ENCODE measurements at places on chromosomes 4 and X.

DNA sequence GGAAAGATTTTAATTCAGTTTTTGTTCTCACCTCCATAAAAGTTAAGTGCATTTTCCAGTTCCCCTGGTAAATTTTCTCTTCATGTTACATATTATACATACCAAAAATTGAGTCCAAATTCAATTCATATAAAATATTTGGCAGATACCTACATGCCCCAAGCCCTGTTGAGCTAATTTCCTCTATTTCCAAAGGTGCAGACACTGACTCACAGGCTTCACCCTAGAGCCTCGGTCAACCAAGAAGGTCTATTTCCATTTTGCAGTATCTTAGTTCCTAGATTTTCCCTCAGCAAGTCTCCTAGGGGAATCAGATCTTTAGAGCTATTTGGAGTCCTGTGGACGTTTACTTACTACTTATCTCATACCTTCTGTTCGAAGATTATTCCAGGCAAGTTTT is 174.4 kb downstream of the TSPAN5 start:
- no peak for DNase-seq

DNA sequence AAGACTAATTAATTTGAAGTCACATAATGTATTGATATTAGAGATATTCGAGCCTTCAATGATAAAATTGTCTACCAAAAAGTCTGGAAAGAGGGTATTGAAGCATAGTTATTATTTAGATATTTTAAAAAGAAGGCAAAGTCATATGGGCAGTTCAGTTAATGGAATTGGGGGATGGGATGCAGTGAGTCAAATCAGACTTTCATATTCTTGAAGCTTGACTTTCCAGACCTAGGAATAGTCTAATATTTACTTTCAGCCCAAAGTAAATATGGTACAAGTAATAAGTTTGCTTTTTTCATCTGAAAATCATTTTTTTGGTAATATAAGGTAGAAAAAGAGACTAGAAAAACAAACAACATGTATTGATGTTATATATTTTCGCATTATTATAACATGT is 2017.8 kb downstream of the C4orf33 start:
- no peak for DNase-seq

DNA sequence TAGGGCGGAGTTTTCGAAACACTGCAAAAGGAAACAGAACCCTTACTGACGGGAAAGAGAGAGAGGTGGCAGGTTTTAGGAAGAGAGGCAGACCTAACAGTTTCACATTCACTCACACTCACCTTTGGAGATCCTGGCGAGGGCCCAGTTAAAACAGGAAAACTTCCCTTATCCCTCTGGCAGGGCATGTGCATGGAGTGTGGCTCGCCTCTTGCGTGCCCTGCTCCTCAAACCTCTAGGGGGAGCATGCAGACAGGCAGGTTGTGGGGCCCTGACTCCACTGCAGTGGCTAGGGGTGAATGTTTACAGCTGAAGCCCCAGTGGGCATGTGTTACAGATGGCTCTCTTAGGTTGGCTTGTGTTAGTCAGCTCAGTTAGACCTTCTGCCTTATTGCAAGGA is 451.5 kb downstream of the UBE2NL start:
- no peak for DNase-seq

GRCh38 chr4:141705747-141706377 is 69.5 kb downstream of the IL15 start:
- no peak for DNase-seq

DNA sequence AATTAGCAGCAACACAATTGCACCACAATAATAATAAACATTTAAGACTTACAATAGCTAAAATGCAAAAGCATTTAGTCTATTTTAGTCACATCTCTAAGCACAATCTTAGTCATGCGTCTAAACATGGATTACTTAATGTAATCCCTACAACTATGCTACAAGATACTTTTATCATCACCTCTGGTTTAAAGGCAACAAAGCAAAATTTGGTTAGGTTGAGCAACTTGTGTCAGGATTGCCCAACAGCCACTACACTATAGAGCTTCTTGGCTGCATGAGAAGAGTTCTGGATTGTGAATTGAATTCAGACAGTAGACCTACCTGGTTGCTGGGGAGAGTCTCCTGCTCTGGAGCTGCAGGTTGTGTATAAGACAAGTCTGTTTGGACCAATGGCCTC is 146.5 kb upstream of the PUDP start:
- no peak for DNase-seq

- no peak for DNase-seq
These were observed 81.9 kb downstream of the HCCS start for GRCh38 chrX:11193035-11193469.

DNA sequence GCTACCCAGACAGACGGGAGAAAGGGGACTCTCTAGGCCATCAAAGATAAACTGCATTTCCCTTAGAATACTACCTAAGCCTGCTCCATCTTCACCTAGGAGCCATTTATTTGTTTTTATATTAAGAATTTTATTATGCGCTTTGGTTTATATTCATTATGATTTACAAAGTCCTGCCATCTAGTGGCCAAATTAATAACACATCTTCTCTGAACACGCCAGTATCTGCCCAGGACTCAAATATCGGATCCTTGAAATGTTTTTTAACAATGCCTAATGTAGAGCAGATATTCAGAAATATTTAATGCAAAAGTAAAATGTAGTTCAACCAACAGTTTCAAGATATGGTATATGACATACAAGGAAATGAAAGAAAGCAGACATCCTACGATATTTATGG is 20.8 kb upstream of the PRPS2 start:
- no peak for DNase-seq

DNA sequence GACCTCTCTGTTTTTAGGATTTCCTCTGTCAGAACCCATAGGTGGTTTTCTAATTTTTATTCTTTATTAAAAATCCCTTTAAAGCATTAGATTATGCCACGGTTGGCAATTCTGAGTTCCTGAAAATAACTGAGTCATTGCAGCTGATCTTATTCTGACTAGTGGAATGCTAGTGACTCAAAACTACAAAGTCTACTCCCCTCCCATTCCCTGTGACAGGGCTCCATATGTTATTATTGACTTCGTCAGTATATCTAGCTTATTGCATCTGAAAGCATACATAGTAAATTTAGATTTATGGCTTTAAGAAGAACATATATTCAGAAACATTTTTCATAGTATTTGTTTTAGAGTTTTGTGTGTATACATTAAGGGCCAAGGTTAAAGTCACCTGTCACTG is 38.5 kb downstream of the HERC3 start:
- no peak for DNase-seq

GRCh38 chrX:953879-954482 is 258.5 kb downstream of the CRLF2 start:
- no peak for DNase-seq

DNA sequence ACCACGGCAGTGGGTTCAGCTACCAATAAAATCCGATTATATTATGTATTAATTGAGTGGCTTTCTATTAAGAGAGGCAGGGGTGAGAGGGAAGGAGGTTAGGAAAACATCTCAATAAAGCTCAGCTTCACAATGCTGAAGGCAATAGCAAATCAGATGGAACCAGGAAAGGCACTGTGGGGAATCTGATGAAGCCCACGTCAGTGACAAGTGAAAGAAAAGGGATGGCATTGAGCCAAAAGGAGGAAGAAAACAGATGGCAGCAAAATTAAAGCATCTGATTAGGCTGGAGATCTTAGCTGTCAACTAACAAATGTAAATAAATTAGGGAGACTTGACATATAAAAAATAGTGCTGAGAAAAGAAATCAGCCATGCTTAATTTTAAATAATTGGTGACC is 180.9 kb downstream of the RASL11B start:
- DNase-seq = no peak

- no peak for DNase-seq
These were observed 17.1 kb downstream of the GPR34 start for GRCh38 chrX:41705680-41706374.

GRCh38 chr4:1235381-1236102 is 13.4 kb downstream of the CTBP1 start:
- no peak for DNase-seq

DNA sequence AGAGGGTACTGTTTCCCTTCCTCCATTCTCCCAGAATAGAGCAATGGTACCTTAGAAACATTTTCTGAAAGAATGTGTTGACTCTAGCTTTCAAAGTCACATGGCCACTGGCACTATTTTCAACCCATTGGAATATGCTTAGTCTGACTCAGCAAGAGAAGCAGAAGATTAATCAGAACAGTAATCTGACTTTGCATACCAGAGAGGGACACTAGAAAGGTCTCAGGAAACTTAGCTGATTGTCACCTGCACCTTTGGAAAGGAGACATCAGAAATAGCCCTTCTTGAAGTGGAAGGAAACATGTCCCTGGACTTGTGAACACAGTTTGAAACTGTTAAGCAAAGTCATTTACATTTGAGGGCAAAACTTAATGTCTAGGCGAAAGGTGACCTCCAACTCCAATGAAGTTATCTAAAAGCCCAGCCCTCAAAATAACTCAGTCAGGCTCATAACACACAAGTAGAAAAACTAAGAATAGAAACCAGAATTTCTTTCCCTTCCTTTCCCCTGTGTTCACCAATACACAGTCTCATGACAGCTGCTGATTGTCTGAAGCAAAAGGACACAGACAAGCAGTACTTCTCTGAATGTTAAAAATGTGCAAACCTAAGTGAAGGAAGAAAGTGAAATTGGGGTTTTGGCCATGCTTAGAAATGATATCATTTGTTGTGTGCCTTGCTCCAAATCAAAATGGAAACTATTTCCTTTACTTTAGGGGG is 270.8 kb downstream of the GRIA3 start:
- no peak for DNase-seq

DNA sequence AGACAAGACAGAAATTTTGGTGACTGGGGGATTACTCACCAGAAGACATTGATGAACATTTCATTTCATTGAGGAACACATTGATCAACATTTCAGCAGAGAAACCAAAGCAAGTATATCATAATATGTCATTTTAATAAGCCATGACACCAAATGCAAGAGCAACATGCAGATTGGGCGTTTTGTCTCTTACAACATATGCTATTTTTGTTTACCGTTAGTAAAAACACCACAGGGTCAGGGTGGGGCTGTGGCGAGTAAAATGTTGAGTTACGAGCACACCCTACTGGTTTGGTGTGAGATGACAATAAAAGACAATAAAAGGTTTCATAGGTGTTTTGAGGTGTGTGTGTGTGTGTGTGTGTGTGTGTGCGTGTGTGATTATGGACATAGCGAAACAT is 294.5 kb downstream of the PDGFC start:
- DNase-seq = no peak

DNA sequence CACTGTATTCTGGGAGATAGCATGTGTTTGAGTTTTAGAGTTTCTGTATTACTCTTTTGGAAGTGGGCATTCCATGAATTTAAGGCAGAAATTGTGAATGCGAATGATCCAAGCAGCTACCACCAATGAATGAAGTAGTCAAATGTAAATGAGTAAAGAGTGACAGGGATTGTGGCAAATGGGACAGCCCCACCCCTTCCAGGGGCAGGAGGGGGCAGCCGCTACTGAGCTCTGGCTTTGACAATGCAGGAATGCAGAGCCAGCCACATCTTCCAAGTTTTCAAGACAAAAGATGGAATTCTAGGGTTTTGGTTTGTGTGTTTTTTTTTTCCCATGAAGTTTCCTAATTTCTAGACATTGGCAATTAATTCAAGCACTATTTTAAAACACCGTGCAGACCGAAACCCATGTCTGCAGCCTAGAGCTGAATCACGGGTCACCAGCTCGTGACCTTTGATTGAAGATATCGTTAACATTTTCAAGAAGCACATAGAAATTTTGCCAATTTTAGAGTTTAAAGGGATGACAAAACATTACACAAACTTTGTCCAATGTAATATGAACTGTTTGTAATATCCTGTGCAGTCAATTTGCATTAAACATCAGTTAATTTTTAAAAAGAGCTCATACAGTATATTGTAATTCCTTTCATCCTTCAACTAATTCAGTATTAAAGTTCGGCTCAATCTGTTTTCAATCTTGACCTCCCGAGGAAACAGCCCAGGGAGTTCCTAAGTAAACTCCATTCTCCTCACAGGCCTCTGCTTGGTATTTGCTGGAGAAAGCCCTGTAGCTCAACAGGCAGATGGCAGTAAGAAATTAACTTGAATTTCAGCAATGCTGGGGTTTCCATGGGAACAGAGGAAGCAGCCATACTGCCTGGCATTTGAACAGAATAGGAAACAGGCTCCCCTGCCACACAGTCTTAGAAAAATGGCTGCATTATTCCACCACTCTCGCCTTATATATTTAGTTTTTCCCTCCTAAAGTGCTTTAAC is 83.4 kb downstream of the UCHL1 start:
- DNase-seq = no peak

DNA sequence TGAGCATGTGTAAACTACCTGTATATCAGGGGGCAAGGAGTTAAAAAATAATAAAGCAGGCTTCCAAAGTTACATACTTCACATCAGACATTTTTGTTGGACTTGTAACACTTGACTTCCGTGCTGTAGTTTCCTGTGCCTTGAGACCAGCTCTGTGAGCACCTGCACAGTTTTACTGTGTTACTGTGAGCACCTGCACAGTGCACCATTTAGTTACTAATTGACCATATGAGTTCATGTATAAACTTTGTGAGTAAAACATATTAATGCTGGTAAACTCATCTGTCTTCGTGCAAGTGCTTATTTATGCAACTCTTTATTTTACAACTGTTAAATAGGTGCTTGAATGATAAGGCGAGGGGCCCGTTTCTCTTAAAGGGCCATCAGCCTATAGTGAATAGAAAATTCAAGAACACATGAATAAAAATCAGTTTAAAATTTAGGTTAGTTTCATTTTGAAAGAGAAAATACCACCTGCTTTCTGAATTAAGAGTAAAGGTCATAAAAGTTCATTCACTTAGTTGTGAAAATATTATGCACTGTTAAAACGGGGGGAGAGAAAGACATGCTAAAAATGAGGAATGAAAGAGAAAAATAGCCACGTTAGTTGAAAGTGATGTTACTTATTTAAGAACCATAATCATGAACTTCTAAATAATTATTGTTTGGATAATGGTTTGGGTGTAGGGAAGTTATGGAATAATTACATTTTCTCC is 42.4 kb downstream of the USP9X start:
- DNase-seq = no peak

GRCh38 chr4:151860561-151861093 is 99.8 kb upstream of the GATB start:
- no peak for DNase-seq

GRCh38 chr4:159227984-159228383 is 125.1 kb downstream of the RAPGEF2 start:
- no peak for DNase-seq

- no peak for DNase-seq
These were observed 265.5 kb downstream of the PPP3CA start for GRCh38 chr4:101081695-101082369.

DNA sequence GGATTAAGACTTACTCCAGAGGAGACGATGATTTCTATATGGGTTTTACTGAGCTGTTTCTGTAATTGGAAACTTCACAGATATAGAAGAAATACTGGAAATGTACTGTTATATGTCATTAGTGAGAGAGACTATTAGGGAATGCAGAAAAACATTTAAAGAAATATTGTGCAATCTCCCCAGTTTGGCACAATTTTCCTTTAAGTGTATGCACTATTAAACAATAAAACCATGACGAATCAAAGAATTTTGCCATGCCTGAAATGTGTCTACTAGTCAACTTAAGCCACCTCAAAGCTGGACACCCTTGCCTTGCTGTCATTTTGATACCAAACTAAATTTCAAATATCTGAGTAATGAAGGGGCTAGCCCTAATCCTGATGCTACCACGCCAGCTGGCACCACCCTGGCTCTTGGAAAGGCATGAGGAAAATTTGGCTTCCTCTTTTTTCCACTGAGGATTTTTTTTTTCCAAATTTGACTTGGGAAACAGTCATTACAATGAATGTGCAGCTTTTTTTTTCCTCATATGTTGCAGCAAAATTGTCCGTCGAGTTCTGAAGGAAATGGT is 36.1 kb downstream of the MTTP start:
- DNase-seq = no peak

Measured in stimulated activated CD4-positive, alpha-beta T cell treated with anti-CD3 and anti-CD28 coated beads, Interleukin-1b, Interleukin-23, amount 100 ng/mL, for 1 hour (primary cell).